ENCODE measurements at places on chromosomes 4 and X.

GRCh38 chr4:170157670-170158069 is 67.9 kb upstream of the AADAT start:
- no peak for DNase-seq

DNA sequence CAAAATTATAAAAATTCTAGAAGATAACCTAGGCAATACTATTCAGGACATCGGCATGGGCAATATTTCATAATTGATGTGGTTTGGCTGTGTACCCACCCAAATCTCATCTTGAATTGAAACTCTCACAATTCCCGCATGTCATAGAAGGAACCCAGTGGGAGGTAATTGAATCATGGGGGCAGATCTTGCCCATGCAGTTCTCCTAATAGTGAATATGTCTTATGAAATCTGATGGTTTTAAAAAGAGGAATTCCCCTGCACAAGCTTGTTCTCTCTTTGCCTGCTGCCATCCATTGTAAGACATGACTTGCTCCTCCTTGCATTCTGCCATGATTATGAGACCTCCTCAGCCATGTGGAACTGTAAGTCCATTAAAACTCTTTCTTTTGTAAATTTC is 77.7 kb downstream of the DDX60 start:
- DNase-seq: no peak

- peak; percentile 36 for DNase-seq
Measured at GRCh38 chr4:110518889-110519490, 43.0 kb downstream of the ENPEP start.

DNA sequence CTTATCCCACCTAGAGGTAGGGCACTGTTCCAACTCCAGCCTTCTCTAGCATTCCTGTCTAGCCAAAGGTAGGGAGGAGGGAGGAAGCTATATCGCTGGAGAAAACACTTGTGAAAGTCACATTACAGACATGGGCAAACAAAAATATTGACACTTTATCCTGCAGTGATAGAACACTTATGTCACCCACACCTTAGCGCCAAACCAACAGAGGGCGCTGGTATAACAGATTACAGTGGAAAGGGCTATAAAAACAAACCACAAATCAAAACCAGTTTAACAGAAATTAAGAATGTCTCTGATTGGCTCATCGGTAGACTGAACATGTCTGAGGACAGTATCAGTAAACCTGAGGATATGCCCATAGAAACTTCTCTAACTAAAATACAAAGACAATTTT is 451.3 kb downstream of the TLL1 start:
- peak; percentile 20 for DNase-seq

GRCh38 chr4:159271856-159272255 is 169.0 kb downstream of the RAPGEF2 start:
- DNase-seq: no peak

DNA sequence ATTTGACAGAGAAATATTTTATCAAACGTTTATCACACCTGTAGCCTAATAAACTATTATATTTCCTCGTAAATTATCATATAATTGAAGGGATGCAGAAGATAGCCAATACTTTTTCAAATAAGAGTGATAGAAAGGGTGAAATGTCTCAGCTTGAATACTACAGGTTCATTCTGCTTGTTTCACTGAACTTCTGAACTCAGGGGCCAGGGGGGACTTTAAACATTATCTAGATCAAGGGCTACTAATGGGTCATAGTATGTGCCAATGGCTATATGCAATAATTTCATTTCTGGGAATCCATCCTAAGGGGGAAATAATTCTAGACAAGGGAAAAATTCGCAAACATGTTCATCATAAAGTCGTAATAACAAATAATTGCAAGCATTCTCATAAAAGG is 2.6 kb downstream of the ALPK1 start:
- DNase-seq: no peak

DNA sequence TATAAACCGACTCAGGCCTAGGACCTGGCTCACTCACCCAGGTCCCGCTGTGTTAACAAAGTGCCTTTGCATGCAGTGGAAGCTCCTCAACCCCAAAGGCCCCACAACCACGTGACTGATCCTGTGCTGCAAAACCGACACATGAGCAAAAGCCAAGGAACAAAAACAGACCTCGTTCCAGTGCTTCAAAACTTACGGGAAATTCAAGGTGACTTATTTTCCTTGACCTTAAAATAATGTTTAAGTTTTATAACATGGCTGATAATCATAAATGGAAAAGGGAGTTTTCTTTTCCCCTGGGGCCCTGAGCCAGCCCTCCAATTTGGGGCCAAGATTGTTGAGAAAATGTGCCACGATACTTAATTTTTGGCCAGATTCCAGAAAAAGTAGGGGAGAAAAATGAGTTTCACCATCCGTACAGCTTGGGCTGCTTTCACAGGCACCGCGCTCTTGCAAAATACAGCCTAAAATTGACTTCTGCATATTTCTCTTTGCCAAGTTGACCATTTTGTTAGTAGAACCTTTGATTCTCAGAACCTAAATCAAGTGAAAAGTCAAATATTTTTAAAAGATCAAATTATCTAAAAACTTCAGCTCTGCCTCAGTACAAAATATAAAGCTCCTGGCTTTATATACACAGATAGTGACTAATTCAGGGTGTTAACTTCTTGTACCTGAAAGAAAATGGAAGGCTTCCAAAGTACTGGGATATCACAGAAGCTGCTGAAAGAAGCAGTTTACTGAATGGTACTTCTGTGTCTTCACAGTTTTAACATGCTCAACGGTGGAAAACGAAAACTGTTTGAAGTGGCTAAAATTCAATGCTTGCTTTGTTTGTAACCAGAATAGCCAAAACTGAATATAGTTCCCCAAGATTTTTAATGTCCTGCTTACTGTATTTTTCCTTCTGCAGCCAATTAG is 93.8 kb downstream of the APBB2 start:
- peak; percentile 40 for DNase-seq

DNA sequence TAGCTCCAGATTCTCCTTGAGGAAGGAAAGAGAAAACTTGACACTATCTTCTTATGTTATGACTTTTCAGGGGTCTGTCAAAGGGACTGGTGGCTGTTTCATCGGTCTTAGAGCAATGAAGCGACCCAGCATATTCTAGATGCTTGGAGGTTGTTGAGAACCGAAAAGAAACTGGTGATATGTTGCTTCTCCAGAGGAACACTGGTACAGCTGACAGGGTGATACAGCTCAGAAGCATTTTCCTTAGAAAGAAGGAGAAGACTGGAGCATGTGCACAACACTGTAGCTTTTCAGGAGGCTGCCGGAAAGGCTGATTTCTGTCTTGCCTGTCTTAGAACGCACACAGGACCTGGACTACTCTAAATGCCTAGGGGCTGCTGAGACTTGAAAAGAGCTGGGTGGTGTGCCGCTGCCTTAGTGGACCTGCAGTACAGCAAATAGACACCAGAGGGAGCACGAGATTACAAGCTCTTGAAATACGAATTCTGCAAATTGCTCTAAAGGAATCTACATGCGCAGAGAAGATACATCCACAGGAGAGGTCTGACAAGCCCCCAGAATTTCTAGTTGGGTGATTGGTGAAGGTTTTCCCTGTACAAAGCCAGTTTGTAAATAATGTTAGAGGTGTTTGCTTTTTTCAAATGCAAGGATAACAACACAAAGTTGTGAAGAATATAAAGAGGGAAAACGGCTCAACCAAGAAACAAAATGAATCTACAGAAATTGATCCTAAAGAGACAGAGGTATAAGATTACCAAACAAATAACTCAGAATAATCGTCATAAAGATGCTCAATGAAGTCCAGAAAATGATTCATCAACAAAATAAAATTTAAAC is 223.1 kb upstream of the DMD start:
- peak; percentile 9 for DNase-seq

- DNase-seq: no peak
Measured at GRCh38 chrX:119816300-119816699, 24.9 kb upstream of the RPL39 start.

GRCh38 chrX:12871257-12871656 is 4.4 kb downstream of the TLR7 start:
- DNase-seq: no peak

GRCh38 chr4:160141206-160141605 is 1038.3 kb downstream of the RAPGEF2 start:
- DNase-seq: no peak

DNA sequence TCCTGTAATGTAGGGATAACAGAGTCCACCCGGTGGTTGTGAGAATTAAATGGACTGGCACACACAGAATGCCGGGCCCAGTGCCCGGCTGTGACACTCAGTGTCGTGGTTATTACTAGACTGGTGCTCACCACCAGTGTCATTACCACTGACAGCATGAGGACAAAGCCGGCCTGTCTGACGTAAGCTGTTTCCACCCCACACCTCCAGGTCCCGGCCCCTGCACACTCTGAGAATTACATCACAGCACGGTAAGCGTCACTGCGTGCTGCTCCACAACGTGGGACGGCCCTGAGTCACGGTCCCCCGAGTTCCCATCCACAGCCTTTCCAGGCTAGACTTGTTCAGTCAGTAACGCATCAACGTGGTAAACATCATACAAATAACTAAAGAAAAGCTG is 22.9 kb downstream of the FAT1 start:
- no peak for DNase-seq

GRCh38 chr4:3439391-3439790 is 2.4 kb upstream of the HGFAC start:
- no peak for DNase-seq

DNA sequence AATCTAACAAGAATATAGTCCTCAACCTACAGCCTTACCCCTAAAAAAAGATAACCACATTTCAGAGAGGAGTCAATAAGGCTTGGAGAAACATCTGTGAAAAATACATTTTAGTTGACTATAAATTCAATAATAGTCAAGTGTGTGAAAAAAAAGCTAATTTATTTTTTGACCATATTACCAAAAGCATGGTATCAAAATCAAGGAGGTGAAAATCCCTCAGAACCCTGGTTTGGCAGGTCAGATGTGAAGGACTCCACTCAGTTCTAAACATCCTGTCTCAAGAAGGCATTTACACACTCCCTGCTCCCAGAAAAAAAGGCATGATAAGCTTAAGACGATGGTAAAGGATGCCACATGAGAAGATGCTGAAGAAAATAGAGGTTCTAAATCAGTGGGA is 745.1 kb upstream of the TENM3 start:
- no peak for DNase-seq

DNA sequence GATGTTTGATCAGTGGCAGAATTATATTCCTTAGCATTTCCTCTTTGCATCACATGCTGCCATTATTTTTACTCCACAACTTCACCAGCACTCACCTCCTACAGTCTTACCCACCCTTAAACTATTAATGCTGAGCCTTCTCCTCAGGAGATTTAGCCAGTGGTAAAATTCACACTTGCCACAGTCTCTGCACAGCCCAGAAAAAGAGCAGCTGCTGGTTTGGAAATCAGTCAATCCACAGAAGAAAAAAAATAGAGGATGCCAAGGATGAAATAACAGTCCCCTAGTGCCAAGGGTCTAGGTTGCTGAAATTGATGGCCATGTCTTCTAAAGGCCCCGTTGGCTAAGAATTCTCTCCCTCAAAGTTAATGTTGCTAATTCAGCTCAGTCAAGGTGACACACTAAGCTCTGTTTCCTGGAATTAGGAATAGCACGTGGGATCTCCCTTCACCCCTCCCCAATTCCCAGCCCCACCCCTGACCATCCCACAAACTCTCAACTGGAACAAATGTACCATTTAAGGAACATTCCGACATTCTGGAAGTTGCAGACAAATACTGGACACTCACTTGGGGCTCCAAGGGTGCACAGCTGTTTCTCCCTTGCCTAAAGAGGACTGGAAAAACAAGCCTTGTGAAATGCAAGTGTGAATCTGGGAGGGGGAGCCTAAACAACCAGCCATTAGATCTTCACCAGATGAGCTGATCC is 5.7 kb downstream of the ATP1B4 start:
- DNase-seq: no peak

DNA sequence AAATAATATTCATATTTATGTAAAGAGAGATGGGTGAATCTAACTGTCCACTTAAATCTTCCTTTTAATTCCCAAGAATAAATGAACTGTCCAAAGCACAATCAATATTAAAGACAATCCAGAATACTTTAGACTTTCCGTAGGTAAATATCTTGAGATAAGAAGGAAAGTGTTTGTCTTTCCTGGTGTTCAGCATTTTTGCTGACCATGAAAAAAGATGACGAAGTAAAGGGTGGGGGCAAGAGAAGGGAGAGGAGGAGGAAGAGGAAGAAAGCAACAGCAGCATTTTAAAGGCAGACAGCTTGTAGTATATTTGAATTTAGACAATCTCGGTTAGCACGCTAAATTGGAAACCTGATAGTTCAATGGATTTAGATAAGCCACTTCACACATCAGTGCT is 498.2 kb downstream of the KCNIP4 start:
- DNase-seq: no peak

GRCh38 chrX:6095469-6095868 is 133.2 kb downstream of the NLGN4X start:
- no peak for DNase-seq

- no peak for DNase-seq
Measured at GRCh38 chr4:5433196-5433595, 275.2 kb downstream of the EVC2 start.

- no peak for DNase-seq
Measured at GRCh38 chrX:35557916-35558315, 240.2 kb upstream of the MAGEB16 start.

GRCh38 chrX:69289046-69289792 is 124.0 kb upstream of the PJA1 start:
- DNase-seq: peak; percentile 47

DNA sequence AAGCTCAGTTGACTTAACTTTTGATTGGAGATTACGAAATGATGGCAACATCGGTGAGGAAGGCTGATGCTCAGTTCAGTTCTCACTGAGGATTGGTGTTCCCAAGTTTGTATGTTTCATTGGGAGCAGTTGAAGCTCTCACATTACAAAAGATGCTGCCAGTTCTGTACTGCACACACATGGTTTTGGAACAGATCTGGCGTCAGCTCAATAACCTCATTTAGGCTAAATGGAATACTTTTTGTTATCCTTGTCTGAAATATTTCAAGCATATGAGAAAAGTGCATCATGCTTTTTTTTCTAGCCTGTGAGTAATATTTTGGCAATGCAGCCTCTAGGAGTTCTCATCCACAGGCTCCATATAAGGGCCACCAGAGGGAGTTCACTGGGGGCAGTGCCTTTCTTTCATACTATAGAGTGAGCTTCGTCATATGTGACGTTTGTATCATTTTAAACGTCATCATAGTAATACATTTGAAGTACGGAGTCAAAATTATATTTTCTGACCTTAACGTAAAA is 4.1 kb downstream of the ENPEP start:
- DNase-seq: peak; percentile 100

- DNase-seq: no peak
Measured at GRCh38 chrX:335758-336155, 17.2 kb upstream of the GTPBP6 start.

DNA sequence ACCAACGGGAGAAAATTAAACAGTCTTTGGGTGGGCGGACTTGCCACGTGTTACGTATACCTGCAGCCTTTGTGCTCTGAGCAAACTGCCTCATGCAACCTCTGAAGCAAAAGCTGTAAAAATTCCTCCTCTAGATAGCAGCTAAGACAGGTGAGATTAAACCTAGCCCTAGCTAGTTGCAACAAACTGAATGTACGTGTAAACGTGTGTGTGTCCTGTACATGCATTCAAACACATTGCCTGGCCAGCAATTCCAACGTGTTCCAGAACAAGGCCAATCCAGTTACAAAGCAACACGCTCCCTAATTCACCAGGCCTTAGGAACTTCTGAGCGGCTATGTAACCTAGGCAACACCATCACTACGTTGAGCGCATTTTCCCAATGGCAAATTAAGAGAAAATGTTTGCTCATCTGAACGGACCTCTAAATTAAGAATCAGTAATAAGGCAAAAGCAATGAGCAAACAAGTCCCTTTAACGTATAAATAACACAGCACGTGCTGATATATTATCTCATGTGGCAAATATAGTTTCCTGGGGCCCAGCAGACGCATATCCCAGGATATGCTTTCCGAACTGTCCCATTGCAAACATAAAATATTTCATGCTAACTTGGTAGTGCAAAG is 792 bp downstream of the PPID start:
- peak; percentile 34 for DNase-seq

All from fibroblast of skin of right biceps (primary cell).